ENCODE measurements at places on chromosomes 7 and 10.

DNA sequence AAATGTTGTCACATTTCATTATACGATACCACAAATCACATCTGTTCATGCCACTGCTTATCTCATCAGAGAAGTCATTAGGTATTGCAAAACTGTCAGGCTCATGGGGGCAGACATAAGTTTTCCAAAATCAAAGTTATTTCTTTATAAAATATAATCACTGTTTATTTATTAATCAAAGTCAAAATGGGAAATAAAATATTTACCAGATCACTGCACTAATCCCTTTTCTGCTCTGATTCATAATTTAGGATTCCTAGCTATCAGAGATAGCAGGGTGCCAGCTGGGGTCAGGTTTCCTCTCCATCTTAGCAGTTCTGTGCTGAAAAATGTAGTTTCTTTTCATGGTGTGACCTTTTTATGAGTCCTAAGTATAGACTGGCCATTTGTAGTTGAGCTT lies 117.7 kb upstream of the LANCL2 start:
- no peak for DNase-seq

DNA sequence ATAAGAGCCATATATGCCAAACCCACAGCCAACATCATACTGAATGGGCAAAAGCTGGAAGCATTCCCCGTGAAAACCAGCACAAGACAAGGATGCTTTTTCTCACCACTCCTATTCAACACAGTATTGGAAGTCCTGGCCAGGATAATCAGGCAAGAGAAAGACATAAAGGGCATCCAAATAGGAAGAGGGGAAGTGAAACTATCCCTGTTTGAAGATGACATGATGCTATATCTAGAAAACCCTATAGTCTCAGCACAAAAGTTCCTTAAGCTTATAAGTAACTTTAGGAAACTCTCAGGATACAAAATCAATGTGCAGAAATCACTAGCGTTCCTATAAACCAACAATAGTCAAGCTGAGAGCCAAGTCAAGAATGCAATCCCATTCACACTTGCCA lies 23.8 kb upstream of the STARD3NL start:
- DNase-seq, result no peak

- no peak for DNase-seq
Observed at GRCh38 chr7:41544241-41544640, 158.6 kb downstream of the INHBA start.

GRCh38 chr7:79376299-79377025 lies 77.0 kb downstream of the MAGI2 start:
- DNase-seq, result no peak

DNA sequence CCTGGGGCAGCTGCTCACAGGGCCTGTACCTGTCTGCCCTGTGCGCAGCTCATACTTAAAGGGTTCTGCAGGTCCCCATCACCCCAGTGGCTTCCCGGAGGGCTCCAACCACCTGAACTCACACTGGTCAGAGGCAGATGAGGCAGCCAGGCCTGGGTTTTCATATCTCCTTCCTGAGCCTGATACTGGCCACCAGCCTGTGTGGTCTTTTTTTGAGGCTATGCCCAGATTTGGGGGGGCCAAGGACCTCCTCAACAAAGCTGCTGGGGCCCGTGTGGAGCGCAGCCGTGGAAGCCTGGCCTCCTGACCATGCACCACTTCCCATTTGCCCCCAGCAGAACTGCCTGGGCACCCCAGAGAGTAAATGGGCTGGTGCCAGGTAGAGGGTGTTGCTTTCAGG lies 25.7 kb downstream of the PNLIPRP2 start:
- no peak for DNase-seq

- no peak for DNase-seq
Observed at GRCh38 chr7:37408291-37409228, 40.1 kb downstream of the ELMO1 start.

- DNase-seq, result no peak
Observed at GRCh38 chr10:28631896-28632583, 45.3 kb upstream of the BAMBI start.

- DNase-seq, result no peak
Observed at GRCh38 chr10:46326971-46327370, 40.2 kb downstream of the ANTXRL start.

GRCh38 chr10:119030421-119031250 lies 1.1 kb downstream of the NANOS1 start:
- DNase-seq, result peak; percentile 68

DNA sequence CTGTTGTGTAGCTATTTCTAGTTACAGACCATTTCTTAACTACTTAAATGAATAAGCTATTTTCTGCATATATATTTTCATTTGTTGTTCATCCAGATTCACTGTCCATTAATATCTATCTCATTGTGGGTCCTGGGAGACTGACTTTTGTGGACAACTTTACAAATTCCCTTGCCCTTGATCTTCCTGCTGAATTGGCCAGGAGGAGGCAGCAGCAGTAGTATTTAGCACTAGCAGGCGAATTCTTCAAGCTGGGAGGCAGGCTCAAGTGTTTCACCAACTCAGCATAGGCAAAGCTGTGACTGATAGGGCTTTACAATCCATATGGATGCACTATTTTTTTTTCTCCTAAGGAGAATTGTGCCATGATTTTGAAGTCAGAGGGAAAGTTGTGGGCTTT lies 461.0 kb upstream of the NRG3 start:
- peak; percentile 61 for DNase-seq

GRCh38 chr10:78342827-78343653 lies 309.4 kb downstream of the RPS24 start:
- no peak for DNase-seq

DNA sequence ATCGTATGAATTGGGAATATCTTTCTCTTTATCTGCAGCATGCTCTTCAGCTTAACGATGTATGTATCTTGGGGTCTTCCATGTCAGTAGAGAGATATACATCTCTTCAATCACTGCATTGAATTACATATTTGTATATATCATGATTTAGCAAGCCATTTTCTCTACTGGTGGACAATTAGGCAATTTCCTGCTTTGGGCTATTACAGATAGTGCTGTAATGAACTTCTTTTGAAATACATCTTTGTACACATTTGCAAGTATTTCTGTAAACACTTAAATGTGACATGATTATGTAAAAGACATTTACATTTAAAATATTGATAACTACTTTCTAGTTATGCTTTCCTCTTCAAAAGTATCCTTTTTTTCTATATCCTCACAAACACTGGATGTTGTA lies 199.0 kb downstream of the PPP1R9A start:
- DNase-seq, result no peak

GRCh38 chr7:108129018-108129965 lies 869 bp downstream of the LAMB4 start:
- no peak for DNase-seq

DNA sequence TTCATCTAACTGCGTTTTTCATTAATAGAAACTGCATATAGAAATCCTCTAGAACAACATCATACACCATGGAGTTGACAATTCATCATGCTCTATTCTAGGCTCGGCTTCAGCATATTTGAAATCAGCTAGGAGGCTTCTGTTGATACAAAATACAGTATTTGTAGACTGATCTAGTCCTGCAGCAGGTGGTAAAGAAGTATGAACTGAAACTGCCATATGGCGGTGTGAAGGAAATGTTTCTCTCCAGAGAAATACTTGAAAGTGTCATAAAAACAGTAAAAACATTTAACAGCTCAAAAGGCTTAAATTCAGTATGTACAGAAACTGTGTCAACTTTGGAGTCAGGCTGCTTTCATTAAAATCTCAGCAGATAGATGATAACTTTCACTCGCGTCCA lies 32.0 kb upstream of the MYO3A start:
- no peak for DNase-seq

- no peak for DNase-seq
Observed at GRCh38 chr7:71345117-71345884, 213.4 kb downstream of the GALNT17 start.

GRCh38 chr10:88260329-88261051 lies 322.6 kb downstream of the RNLS start:
- no peak for DNase-seq

GRCh38 chr7:149733924-149734790 lies 39.2 kb downstream of the ZNF467 start:
- DNase-seq, result no peak

DNA sequence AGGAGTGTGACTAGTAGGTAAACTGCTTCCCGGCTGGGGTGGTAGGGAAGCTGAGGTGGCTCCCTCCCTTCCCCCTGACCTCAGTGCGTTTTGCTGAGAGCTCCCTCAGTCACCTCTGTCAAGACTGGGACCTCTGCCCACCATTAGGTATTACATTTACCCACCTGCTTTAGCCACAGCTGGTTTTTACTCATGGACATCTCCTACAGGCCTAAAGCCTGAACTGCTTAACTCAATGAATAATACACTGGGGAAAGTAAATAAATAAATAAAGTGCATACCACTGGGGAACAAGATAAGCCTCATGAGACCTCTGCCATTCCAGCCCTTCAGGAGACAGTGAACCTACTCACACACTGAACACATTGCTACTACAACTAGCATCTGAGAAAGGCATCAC lies 38.9 kb upstream of the CDK13 start:
- no peak for DNase-seq

- DNase-seq, result no peak
Observed at GRCh38 chr10:62018131-62018911, 116.8 kb downstream of the ARID5B start.

DNA sequence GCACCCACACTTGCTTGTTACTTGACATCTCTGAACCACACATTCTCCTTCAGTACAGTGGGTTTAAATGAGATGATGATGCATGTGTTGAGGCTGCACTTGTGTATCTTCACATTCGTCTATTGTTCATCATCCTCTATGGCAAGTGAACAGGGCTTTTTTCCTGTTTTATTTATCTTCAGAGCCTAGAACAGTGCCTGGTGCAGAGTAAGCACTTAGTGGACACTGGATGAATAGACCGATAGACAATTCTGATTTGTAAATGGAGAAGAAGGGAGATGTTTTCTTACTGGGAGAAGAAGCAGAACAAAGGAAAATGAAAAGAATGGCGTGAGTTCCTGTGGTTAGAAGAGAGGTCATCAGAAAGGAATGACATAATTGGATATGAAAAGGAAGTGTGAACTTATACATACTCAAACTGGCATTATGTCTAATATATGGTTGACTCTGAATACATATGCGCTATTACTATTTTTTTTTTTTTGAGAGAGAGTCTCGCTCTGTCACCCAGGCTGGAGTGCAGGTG lies 99.7 kb downstream of the AVL9 start:
- DNase-seq, result no peak

DNA sequence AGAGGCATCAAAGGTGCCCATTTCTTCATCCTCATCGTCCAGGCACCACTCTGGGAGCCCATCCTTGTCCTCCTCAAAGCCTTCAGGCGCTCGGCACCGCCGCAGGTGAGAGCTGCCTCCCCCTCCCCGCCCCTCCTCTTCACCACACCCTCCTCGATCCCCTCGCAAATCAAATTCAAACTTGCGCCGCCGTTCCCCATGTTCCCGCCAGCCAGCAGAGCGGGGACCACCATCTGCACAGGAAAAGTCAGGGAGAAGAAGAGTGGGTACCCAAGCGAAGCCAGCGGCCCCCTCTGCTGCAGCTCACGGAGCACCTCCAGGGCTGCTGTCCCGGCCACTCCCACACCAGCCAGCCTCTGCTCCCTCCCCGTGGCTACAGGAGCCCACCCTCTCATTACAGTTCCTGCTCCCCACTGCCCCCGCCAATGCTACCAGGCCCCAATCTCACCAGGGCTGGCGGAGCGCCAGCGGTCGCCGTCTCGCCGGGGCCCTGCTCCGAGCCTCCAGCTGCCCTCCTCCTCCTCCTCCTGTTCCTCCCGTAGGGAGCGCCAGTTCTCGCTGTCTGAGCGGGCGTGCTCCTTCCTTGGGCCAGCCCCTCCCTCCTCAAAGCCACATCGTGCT lies 7.7 kb downstream of the GIGYF1 start:
- no peak for DNase-seq

DNA sequence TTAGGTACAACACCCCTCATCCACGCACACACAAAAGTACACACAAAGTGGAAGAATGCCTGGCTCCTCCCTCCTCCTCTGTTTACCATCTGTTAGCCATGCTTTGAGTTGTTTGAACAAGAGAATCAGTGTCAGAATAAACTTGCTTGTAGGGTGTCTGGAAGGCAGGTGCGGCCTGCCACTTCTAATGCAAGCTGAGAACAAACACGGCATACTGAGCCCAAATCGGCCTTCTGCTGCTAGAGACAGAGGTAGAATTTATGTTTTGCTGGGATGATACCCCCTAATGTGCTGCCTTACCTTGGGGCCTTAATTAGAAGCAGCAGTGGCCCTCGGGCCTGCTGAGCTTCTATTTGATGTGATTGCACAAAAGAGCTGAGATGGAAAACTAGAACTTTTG lies 24.9 kb upstream of the FAM180A start:
- no peak for DNase-seq

DNA sequence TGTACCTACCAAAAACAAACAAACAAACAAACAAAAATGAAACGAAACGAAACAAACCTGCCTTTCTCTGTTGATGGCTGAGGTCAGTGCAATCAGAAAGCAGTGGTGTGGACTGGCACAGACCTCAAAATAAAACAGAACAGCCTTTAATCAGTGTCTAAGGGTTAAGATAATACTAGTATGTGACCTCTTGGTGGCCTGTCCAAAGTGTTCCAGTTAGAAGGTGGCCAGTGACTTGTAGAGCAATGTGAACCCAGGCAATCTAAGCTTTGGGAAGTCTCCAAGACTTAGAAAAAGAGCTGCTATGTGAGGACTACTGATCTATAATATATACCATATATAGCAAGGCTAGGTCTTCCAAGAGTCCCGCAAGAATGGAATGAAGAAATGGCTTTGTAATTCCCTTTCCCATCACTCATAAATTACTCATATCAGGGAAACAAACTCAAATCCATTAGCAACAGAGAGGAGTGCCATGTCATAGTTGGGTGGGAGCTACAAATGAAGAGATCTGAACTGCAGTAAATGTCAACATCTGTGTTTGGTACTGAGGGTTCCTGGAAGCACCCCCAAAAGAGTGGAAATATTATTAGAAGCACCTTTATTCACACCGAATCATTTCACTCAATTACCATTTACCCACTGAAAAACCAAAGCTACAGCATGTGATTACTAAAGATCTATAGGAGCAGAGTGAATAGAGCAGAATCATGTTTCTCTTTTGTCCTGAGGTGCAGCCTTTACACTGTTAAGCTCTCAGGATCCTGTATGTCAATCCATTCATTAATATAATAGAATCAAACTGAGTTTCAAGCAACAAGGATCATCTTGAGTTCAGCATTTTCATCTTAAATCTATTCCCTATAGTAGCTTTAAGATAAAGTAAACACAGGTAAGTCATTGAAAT lies 28.0 kb downstream of the ABLIM1 start:
- no peak for DNase-seq

GRCh38 chr7:5621776-5622175 lies 159.7 kb downstream of the RNF216 start:
- no peak for DNase-seq

DNA sequence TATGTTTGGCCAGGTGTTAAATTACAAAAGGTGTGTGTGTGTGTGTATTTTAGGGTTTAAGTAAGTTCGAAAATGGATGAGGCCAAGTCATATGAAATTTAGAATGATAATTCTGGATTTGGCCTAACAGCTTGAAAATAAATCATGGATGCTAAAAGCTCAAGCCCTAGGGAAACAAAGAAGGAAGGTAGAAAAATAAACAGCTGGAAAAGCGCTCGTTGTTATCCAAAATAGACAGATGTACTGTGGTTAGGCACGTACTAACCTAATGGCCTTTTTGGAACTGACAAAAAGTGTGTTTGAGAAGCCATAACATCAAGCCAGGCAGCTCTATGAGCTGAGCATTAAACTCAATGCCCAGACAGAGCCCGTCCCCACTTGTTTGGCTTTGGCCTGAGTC lies 17.5 kb upstream of the PALS2 start:
- no peak for DNase-seq

GRCh38 chr10:46077141-46077554 lies 31.1 kb upstream of the MSMB start:
- no peak for DNase-seq

GRCh38 chr7:55500117-55500756 lies 72.1 kb downstream of the VOPP1 start:
- no peak for DNase-seq
